Stimulated activated CD8-positive, alpha-beta memory T cell treated with anti-CD3 and anti-CD28 coated beads, Interleukin-4, amount 100 ng/mL, for 1 hour (primary cell): ENCODE measurements at places on chromosomes 7 and 10.
A peak's percentile ranks its signal among the peaks of the same experiment; 100 is the strongest.

GRCh38 chr10:79153745-79154144 is 85.0 kb downstream of the ZMIZ1 start:
- DNase-seq = no peak

GRCh38 chr7:139645572-139646523 is 122.4 kb downstream of the CLEC2L start:
- peak; percentile 64 for DNase-seq

- no peak for DNase-seq
These were observed 68.5 kb downstream of the EZH2 start for GRCh38 chr7:148815612-148816011.

GRCh38 chr10:4371691-4372295 is 454.2 kb upstream of the AKR1E2 start:
- DNase-seq = no peak

GRCh38 chr10:8712656-8713055 is 658.2 kb downstream of the GATA3 start:
- DNase-seq = no peak

DNA sequence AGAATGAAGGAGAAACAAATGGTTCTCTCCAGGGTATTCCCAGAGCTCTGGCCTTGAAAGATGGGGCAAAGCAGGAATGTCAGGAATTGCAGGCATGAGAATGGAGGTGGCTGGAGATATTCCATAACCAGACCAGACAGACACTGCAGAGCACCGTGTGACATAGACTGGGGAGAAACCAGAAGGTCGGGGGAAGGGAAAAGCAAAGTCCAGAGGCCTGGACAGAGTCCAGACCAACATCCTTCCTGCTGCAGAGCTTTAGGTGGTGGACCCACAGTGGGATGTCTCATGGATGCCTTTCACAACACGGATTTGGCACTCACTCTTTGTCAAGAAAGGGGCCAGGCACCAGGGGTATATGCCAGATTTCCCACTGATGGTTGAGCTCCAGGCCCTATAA is 177.2 kb upstream of the INHBA start:
- no peak for DNase-seq

- no peak for DNase-seq
These were observed 9.8 kb downstream of the CEP41 start for GRCh38 chr7:130430841-130431666.

GRCh38 chr7:8179486-8179885 is 82.5 kb downstream of the ICA1 start:
- DNase-seq = no peak

DNA sequence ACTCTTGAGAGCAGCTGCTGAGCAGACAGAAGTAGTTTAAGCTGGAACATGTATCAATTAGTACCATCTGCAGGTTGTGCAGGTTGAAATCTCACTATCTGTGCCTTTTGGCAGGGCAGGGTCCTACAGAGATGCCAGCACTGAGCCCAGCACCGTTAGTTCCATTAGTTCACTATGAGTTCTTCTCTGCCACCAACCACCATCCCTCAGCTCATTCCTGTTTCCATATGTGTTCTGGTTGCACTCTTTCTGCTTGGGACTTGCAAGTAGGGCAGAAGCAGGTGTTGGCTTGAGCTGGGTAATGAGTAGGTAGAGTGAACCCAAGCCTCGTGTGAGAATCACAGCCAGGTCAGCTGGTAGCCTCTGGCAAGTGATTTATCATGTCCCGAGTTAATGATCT is 2.8 kb downstream of the SMO start:
- DNase-seq = no peak

DNA sequence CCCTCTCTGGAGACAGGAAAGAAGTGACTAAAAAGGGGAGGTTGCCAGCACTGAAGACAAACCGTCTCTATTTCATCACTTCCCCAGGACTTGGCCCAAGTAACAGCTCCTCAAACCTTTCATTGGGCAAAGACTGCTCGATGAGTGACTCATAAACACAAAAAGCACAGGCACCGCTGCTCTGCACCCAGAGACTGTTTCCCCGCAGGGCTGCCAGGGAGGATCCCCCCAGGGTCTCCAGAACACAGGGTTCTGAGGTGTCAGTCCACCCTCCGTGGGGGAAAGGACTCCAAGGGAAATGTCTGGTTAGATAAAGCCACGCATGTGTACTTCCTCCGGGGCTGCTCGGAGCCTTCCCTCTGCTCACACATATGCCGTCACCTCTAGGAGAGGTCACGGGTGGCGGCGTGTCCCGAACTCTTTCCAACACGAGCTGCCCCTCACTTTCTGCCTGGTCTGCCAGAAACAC is 59.9 kb downstream of the INSIG1 start:
- DNase-seq = no peak

DNA sequence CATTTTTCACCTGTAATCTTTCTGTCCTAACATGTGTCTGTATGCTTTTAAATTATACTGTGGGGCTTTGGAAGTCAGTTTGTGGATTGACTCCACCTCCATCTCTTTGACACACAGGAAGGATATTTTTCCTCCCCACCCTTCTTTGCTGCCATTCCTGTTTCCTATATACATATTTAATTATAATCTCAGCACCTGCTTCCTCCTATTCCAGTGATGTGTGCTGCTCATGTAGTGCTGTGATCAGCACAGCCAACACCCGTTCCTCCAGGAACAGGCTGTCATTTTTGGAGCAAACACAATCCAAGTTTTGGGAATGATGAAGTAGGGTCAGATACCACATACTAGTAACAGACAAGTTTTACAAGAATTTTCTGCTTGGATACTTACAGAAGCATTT is 135.0 kb upstream of the PRPS1L1 start:
- DNase-seq = no peak

DNA sequence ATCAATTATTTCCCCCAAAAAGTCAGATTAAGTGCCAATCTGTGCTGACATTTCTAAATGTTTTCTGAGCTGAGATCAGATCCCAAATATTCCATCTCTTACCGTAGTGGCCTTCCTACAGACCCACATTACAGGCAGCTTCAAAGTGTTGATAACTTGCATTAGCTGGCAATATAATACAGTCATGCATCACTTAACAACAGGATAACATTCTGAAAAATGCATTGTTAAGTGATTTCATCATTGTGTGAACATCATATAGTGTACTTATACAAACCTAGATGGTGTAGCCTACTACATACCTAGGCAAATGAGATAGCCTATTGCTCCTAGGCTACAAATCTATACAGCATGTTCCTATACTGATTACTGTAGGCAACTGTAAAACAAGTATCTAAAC is 22.4 kb downstream of the SLC25A13 start:
- DNase-seq = no peak

DNA sequence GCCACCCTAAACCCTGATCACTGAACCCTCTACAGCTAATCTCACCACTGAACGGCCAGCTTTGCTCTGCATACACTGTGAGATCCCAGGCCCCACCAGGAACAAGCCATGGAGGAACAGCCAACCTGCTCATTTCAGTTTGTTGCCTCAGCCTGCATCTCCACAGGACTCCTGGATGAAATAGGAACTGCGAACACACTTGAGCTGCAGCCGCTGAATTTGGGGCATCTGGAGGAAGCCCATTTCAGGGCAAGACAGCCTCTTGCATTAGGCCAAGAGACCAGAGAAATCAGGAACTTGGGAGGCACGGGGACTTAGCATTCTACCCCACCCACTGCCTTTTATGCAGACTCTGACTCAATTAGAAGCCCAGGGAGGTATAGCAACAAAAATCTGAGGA is 14.5 kb upstream of the EGR2 start:
- no peak for DNase-seq

DNA sequence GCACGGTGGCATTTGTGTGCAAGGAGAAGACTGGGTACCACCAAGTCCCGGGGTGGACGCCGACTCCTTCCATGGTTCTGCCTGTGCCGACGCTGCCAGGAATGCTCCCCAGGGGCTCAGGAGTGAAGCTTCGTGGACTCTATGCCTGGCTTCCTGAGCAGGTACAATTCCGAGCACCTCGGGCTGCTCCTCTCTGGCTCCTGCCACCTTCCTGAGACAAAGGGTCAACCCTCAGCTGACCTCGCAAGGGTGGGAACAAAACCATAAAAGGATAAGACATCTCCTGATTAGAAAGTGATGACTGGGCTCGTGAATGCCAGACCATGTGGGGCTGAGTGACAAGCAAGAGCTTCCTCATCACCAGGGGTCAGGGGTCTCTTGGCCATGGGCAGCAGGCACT is 31.8 kb downstream of the CALML3 start:
- DNase-seq = no peak

GRCh38 chr10:111211706-111212105 is 134.9 kb downstream of the ADRA2A start:
- no peak for DNase-seq

DNA sequence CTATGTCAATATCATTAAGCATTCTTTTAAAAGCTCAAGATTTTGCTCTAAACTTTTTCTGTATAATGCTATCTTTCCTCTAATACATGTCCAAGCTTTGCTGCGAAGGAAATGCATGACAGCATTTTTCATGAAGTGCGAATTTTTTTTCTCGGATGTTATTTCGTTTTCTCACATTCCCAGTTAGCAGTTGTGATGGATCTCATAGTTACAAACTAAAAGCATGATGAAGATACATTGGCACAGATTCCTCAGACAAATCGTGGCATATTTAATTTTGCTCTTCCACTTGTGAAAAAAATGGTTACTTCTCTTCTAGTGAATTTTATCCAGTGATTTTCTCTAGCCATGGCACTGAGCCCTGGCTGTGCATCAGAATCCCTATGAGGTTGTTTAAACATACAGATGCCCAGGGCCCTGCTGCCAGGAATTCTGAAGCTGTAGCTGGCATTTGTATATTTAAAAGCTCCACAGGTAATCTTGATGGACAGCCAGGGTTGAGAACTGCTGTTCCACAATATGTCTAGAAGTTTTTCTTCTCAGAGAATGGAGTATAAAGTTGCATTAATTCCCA is 299.8 kb upstream of the NEBL start:
- no peak for DNase-seq

GRCh38 chr7:138875794-138876193 is 77.8 kb upstream of the ATP6V0A4 start:
- DNase-seq = no peak
